ENCODE measurements at places on chromosomes 5 and 9.

DNA sequence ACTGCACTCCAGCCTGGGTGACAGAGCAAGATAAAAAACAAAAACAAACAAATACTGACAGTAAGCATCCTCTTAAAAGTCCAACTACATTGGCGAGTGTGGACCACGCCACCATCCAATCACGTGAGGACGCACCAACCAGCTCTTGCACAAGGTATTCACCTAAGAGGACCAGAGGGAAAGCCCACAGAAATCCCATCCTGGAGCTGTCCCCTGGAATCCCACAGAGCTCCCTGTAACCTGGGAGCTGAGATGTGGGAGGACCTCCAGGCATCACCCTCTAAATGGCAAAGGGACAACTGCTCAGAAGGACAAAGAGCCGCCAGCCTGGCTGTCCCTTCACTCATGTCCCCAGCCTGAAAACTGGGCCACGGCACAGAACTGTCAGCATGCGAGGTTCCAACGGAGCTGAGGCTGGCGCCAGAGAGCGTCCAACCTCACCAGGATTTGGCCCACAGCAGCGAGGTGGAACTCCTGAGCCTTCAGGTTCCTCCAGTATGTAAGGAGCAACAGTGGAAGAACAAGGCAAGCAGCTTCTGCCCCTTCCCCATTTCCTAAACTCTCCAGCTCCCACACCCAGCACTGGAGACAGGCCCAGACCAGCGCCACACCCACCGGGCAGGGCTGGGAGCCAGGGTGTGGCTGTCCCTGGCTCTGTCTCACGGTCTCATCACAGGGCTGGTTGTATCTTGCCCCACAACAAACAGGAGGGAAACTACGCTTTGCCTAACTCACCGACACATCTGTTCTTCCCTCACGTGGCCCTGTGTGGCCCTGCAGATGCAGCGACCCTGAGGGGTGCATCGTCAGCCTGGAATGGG is 15.2 kb downstream of the IPPK start:
- DNase-seq: no peak

DNA sequence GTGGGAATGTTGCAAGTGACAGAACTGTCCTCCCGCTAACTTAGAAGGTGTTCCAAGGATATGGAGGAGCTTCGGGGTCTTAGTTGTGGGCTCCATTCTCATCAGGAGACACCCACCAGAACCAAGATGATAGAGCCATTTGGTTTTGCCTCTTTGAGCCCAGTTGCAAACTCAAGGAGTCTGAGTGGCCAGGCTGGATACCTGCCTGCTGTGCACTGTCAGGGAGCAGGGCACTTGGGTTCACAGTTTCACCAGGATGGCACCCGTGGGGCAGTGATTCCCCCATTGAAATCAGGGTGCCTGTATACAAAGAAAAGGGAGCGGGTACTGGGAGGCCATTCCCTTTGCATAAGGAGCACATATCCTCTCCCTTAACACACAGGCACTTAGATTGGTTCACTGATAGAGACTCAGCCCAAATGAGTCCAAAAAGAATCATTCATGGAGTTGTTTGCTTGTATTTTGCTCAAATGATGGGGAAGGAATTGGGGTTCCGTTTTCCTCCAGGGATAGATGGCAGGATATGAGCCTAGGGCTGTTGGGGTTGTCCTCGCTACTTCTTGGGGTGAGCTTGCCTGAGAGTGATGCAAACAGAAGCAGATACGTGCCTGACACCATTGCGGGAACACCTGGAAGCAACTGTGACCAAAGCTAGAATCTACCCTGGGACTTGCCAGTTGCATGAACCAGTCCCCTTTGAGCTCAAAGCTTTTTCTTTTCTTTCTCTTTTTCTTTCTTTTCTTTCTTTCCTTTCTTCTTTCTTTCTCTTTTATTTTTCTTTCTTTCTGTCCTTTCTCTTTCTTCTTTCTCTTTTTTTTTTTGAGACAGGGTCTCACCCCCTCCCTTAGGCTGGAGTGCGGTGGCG is 1.3 kb upstream of the PRR7 start:
- no peak for DNase-seq

- DNase-seq: no peak
Observed at GRCh38 chr9:89452561-89452960, 45.4 kb downstream of the SEMA4D start.

GRCh38 chr9:99557816-99558215 is 263.9 kb upstream of the NR4A3 start:
- DNase-seq: no peak

- peak; percentile 68 for DNase-seq
Observed at GRCh38 chr5:146751781-146752401, 126.7 kb downstream of the PPP2R2B start.

DNA sequence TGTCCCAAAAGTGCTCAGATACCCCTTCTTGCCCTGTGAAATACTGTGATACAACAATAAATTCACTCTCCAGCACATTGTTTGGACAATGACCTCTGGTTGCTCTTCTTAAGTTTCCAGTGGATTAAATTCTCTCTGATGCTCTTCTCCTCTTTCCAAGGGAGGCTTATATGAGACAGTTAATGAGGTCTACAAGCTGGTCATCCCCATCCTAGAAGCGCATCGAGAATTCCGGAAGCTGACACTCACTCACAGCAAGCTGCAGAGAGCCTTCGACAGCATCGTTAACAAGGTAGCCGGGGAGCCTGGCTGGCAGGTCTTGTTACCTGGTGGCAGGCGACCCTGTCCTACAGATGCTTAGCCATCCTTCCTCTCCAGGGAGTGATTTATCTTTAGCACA is 226.5 kb downstream of the DOCK8 start:
- no peak for DNase-seq

- DNase-seq: no peak
Observed at GRCh38 chr9:127585161-127585819, 26.8 kb upstream of the STXBP1 start.

- DNase-seq: no peak
Observed at GRCh38 chr5:137144656-137145055, 354.5 kb downstream of the SPOCK1 start.

DNA sequence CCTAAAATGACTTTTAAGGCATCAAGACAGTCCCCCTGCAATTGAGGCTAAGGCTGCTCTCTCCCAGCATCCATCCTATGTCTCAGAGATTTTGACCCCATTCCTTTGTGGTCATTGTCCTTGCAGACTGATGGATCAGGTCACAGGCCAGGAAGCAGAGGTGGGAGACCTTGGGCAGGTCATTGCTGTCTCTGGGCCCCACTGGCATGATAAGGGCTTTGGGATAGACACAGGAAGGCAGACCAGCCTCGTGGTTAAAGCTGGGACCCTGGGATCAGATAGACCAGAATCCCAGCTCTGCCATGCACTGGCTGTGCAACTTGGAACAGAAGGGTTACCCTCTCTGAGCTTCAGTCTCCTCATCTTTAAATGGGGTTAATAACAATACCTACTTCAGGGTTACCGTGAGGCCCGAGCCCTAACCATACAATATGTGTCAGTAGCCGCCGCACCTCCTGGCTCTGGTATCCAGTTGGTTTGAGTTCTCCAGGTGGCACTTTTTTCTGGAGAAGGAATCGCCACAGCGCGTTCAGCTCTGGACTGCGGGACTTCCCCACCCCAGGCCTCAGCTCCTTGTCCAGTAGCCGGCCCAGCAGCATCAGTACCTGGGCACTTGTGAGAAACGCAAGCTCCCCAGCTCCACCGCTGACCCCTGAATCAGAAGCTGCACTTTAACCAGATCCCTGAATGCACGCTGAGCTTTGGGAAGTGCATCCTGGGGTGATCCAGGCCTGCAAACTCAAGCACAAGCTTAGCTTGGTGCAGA is 21.4 kb downstream of the LAMC3 start:
- DNase-seq: no peak

DNA sequence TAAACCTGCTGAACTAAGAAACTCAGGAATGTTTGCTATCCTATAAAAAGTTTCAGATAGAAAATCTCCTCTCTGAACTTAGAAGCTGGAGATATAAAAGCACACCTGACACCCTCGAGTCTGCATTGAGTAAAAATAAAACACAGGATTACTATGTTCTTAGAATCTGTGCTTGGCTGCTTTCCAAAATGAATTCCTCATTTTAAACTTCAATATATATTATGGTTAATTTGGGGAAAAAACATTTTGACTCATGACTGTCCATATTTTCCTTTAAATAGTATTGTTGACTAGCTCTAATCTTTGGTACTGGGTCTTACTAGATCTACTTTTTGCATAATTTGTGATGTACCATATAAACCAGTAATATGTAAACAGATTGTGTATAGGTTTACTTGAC is 36.7 kb downstream of the FBXW2 start:
- no peak for DNase-seq

- DNase-seq: no peak
Observed at GRCh38 chr9:102569436-102569835, 425.7 kb upstream of the CYLC2 start.

DNA sequence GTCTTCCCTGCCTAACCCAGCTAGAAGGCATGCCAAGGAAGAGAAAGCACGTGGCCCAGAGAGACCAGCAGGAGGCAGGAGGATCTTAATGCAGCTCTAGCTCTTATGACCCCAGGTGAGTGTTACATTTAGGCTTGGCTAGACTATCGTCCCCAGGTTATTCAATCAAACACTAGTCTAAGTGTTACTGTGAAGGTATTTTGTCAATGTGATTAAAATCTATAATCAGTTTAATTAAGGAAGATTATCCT is 483.7 kb downstream of the BNC2 start:
- DNase-seq: no peak

- DNase-seq: no peak
Observed at GRCh38 chr5:54462281-54462680, 6.8 kb downstream of the HSPB3 start.

DNA sequence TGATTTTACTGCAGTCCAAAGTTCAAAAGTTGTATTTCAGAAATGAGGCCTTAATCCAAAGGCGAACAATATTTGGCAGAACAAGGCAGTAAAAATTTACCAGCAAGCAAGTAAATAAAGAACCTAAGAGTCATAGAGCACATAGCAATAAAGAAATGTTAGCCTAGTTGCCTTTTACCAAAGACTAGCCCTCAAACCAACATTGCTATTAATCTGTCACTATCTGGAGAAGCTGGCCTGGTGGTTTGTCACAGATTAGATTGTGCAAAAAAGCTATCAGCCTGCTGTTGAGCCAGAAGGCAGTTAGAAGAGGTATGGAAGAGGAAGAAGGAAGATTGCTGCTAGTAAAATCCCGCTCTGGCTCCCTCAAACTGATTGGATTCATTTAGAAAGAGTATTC is 304.7 kb upstream of the KLF4 start:
- DNase-seq: no peak

DNA sequence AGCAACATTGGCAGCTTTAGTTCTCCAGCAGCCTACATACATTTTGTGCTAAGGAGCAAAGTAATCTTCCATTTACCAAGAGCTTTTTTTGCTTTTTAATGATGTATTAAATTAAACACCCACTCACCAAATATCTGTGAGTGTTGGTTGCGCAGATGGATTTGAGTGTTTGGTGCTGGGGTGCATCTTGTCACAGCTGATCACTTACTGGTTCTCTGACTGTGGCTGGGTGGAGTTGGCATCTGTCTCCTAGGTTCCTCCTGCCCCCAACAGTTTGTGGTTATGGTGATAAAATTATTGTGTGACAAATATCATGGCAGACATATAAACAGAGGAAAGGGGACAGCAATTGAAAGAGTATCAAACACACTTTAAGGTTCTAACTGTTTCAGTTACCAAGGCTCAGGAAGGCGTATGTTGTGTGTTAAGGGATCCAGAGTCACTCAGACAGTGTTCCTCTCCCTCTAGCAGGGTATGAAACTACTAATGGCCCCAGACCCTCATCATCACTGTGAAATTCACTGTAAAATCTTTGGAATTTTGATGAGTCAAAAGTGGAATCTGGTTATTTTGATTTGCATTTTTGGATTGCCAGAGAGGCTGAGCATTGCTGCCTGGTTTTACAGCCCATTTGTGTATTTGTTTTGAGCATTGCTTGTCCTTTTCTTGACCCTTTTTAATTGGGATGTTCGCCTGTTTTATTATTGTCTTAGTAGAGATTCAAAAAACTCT is 81.7 kb downstream of the PDE8B start:
- no peak for DNase-seq

DNA sequence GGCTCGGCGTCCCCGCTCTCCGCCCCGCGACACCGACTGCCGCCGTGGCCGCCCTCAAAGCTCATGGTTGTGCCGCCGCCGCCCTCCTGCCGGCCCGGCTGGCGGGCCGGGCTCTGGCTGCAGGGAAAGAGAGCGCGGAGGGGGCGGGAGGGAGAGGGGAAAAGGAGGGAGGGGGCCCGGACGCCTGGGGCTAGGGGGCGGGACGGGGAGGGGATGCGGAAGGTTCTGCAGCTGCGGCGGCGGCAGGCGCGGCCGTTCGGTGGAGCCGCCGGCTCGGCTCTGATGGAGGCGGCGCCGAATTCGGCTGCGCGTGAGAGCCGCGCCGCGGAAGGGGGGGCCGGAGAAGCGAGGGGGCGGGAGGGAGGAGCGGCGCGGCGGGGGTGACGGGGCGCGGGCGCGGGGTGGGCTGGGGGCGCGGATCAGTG is at the start of gene MARCHF11:
MARCHF11 (minus strand) TSS at position 281 of the 425 bp plus-strand sequence; CDS start at position 65, 216 bp downstream.
- no peak for DNase-seq

GRCh38 chr5:125603321-125603720 is 819.9 kb upstream of the GRAMD2B start:
- no peak for DNase-seq

DNA sequence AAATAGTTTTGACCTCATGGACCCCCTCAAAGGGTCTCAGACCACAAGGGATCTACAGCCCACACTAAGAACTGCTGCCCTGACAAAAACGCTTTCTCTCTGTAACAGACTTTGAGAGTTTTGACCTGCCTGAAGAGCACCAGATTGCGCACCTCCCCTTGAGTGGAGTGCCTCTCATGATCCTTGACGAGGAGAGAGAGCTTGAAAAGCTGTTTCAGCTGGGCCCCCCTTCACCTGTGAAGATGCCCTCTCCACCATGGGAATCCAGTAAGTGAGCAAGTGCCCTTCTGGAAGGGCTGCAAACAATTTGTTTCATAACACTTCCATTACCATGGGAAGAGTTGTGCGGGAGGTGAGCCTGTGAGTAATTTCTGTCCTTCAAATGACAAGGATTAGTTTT is 6.0 kb downstream of the PTTG1 start:
- DNase-seq: no peak

GRCh38 chr9:109270441-109270840 is 50.4 kb downstream of the EPB41L4B start:
- no peak for DNase-seq

DNA sequence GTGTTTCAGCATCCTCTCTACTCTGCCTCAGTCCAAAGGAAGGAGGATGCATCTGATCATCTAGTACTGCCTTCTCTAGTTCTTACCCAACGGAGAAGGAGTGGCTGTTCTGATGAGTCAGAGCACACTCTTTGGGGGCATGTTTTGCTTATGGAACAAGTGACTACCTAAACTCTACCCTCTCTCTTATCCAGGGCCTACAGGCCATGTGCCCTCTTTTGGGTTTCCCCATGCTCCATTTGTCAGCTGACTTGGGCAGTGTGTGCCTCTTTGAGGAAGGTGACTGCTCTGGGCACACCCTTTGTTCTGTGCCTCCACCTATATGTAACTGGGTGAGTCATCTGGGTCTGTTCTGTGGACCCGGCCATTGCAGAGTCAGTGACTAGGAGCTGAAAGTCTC is 89.6 kb upstream of the BNC2 start:
- no peak for DNase-seq

- no peak for DNase-seq
Observed at GRCh38 chr5:17619354-17619753, 9.2 kb downstream of the TAF11L12 start.

Measured in activated CD4-positive, alpha-beta T cell treated with anti-CD3 and anti-CD28 coated beads, Interleukin-2, Interleukin-4, amounts not matched to agents 100 ng/mL and 50 ng/mL, durations not matched to agents 16 hours and 8 hours (primary cell).